ENCODE measurements at places on chromosomes 11 and 22. TPM values are rescaled to one million over a fixed set of nuclear protein-coding genes. Genes with fewer than 3 reads are reported as not detected.

Gene USH1C
- not detected for total RNA-seq

Gene MPEG1
- total RNA-seq: not detected

Gene KCNE3
- 1.2 TPM for total RNA-seq

Gene SMCO4
- 15.0 TPM for total RNA-seq

Gene RAB1B
- total RNA-seq: 74.4 TPM

Gene CFAP68
- 9.8 TPM for total RNA-seq

Gene SCARF2
- 19.0 TPM for total RNA-seq

Gene SERPIND1
- not detected for total RNA-seq

Gene LRRC32
- total RNA-seq: 13.5 TPM

Gene MOGAT2
- 0.13 TPM for total RNA-seq

Gene SRRD
- total RNA-seq: 20.1 TPM

Gene SLC17A6
- total RNA-seq: not detected

Gene MOV10L1
- 0.43 TPM for total RNA-seq

Gene ABCC8
- 0.26 TPM for total RNA-seq

Gene CTTN
- total RNA-seq: 402 TPM

Gene POLA2
- 6.0 TPM for total RNA-seq

Gene TESMIN
- total RNA-seq: 1.3 TPM

Gene SORL1
- 0.78 TPM for total RNA-seq

Gene CHRDL2
- total RNA-seq: not detected

Gene C11orf91
- total RNA-seq: not detected

Gene LRRC4C
- 0.13 TPM for total RNA-seq

Gene PRRG4
- under 0.01 TPM for total RNA-seq

Gene INSC
- 0.97 TPM for total RNA-seq

Gene ME3
- total RNA-seq: 31.8 TPM

Gene OR52A1
- not detected for total RNA-seq

Gene NLRP10
- 12.0 TPM for total RNA-seq

Gene LYVE1
- 8.3 TPM for total RNA-seq

Gene NLRP14
- total RNA-seq: 0.13 TPM

Gene GPHA2
- not detected for total RNA-seq

Gene APOL6
- 75.7 TPM for total RNA-seq

Gene PYGM
- 0.32 TPM for total RNA-seq

Gene OR5D16
- not detected for total RNA-seq

Gene SYT13
- 0.13 TPM for total RNA-seq

Gene TMEM184B
- total RNA-seq: 34.4 TPM

Gene OR5B21
- 0.22 TPM for total RNA-seq

Gene LMO2
- total RNA-seq: 0.65 TPM

Gene PHETA2
- 23.1 TPM for total RNA-seq

Gene HORMAD2
- not detected for total RNA-seq

Gene TMEM123
- 165 TPM for total RNA-seq

Gene BIK
- not detected for total RNA-seq

Gene TYR
- total RNA-seq: not detected

Gene CARD16
- 0.39 TPM for total RNA-seq

Gene KRTAP5-10
- not detected for total RNA-seq

Gene CRYBA4
- total RNA-seq: not detected

Gene SMIM35
- total RNA-seq: not detected

Gene SCUBE1
- 7.4 TPM for total RNA-seq

Data from articular chondrocyte of knee joint (primary cell).